Fibroblast of skin of left biceps (primary cell): ENCODE measurements at places on chromosomes 16 and 17.
A peak's percentile ranks its signal among the peaks of the same experiment; 100 is the strongest.

DNA sequence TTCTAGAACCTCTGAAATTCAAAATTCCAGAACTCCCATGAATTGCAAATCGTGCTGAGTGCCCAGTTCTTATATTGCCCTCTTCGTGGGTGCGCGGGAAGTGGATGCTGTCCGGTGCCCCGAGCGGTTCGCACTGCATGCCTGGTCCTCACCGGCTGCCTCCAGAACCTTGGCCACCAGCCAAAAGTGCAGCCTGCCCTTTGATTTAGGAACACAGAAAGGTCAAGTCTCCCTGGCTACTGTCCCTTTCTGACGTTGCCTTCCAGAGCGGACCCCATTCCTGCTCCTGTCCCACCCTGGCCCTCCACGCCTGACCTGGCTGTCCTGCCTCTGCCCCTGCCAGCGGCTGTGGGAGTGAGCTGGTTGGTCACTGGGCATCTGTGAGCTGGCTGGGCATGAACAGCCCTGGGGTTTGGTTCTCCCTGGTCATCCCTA lies 9.7 kb downstream of the NEUROD2 start:
- DNase-seq = no peak

- no peak for DNase-seq
These were observed 46.4 kb upstream of the EEF2KMT start for GRCh38 chr16:5143761-5144620.

- DNase-seq = no peak
These were observed 1.7 kb downstream of the ADGRG5 start for GRCh38 chr16:57544124-57544653.

DNA sequence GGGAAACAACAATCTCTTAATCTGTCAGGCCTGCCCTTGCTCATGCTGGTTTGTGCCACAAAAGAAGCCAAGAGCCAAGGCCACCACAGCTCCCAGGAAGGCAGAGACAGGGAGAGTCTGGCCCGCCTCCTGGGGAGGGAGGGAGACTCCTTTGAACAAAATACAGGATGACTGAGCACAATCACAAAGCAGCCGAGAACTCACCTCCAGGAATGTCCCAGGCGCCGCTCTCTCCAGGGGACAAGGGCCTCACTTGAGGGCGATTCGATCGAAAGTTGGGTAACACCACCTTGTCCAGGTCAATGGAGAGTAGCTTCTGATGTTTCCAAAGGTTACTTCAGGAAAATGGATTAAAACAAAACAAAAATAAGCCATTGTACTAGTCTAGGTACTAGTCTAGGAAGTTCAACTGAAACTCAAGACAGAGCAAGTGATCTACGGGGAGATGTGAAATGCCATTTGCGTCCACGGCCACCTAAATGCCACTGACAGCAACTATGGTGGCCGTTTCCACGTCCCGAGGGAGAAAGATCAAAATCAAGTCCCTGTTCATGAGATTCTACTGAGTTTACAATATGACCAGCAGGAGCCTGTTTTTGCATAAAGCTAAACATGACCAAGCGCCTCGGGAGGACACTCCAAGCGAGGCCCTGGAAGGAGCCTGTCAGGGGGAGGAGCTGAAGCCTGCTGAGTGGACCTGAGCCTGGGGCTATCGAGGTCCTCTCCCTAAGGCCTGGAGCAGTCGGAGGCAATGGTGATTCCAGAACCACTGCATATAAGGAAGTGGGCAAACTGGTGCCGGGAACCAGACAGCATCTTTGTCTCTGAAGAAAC lies 13.4 kb upstream of the SLC38A8 start:
- DNase-seq = no peak

- DNase-seq = no peak
These were observed 4.7 kb downstream of the FAM83G start for GRCh38 chr17:18999911-19000310.

DNA sequence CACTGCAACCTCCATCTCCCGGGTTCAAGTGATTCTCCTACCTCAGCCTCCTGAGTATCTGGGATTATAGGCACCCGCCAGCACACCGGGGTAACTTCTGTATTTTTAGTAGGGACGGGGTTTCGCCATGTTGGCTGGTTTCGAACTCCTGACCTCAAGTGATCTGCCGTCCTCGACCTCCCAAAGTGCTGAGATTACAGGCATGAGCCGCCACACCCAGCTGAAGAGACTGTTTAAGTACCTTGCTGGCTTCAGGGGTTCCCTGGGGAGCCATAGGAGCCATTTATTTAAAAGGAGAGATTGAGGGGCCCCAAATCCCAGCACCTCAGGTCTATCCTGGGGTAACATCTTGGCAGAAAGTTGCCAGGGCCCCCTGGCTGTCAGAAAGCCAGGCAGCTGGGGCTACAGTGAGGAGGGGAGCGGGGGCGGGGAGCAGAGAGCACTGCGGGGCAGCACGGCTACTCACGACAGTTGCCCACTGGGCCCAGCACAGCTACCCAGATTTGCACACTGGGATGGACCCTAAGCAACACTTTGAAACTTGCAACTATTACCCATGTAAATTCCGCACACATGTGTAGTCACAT lies 1.6 kb downstream of the SNAI3 start:
- DNase-seq = no peak

DNA sequence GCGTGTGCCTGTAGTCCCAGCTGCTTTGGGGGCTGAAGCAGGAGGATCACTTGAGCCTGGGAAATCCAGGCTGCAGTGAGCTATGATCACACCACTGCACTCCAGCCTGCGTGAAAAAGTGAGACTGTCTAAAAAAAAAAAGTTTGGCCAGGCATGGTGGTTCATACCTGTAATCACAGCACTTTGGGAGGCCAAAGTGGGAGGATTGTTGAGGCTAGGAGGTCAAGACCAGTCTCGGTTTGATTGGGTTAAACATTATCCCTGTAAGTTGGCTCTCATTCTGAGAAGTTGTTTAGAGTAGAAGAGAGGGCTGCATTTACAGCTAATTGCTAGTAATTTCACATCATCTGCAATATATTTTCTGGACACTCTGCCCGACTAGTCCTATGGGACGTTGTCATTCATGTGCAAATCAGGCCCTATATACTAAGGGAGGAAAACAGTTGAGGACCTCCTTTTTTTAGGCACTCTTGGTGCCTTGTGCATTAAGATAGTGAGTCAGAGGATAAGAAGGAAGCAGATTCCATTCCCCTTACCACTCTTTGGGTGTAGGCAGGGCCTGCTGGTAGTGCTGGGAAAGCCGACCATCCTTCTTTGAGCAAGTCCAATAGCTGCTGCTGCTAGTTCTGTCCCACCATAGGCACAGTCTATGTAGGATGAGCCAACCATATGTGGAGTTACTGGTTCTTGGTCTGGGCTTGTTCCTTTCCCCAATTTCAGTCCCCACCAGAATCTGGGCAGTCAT lies 18.7 kb downstream of the HMOX2 start:
- no peak for DNase-seq

DNA sequence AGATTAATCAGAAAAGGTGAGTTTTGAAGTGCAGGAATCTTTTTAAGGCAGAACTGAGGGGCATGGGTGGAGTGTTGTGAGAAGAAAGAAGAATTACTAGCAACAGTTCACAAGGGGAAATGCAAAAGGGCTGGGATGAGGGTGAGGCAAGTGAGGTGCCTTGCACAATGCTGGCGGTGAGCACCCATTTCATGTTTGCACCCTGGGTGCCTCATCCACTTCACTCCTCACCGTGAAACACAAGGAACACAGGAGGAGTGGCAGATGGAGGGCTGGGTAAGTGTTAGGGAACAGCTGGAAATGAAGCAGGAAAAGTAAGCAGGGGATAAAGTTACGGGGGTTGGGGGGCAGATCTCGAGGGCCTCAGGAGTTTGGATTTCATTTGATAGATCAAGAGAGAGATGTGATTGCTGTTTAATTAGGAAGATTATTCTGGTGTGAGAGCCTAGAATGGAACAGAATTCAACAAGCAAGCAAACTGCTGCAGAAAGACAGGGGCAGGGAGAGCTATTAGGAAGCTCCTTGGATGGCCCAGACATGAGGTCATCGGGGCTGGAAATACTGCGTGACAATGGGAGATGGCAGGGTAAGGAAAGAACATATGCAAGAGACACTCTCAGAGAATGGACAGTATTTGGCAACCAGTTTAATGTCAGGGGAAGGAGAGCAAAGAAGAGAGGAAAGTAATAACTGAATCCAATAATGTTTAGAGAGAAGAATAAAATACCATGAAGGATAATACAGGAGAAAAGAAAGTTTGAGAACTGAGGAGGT lies 8.3 kb upstream of the HEATR6 start:
- no peak for DNase-seq

GRCh38 chr16:23668225-23668624 lies 10.5 kb upstream of the PLK1 start:
- DNase-seq = no peak

DNA sequence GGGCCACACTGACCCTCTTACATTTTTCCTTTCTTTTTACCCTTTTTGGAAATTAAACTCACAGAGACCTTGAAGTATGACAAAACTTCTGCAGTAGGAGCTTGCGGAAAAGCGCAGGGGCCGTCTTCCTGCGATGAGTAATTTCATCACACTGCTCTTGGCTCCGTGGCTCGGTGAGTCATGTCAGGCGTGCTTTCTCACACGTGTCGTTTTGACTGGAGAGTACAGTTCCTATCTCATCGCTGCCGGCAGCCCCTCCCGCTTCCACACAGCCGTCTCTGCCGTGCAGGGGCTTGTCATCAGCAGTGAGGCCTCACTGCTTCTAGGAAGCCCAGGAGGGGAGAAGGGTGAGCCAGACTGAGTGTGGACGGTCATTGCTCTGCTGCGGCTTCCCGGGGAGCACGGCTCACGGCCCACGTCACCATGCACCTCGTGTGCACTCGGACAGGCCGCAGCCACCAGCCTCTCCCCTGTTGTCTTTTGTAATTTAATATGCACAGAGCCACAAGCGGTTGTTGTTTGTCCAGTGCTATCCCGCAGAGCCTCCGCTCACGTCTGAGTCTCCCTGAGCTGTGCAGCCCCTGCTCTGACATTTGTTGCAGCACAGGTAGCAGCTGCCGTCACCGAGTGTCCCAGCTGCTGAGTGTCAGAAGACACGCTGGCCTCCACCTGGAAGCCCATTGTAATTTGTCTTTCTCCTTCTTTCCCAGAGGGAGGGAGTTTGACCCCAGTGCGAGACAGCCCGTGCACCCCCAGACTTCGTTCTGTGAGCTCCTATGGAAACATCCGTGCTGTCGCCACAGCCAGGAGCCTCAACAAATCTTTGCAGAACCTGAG lies 99.4 kb upstream of the CHMP6 start:
- DNase-seq = peak; percentile 95

DNA sequence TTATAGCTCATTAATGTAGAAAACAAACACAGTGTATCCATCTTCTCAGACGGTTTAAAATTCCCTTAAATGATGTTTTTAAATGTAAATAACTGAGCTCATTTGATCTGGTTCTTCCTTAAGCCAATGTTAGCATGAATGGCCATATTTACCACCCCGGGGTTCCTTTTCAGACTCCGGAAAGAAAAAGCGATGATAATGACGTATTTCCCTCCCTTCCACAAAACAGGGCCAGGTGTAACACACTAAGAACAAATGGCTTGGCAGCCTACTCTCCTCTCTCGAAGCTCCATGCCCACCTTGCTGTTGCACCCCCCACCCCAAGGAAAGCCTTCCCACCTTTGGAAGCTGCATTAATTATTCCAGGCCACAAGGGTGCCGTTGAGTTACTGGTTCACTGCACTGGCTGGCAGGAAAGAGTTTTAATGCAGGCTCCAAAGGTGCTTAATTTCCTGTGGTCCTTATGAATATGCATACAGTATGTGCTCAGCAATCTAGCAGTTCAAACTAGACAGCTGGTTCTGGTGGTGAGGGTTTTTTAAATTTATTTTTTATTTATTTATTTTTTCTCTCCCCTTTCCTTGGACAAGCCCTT lies 378.9 kb downstream of the WWOX start:
- no peak for DNase-seq
